ENCODE measurements at places on chromosomes 11 and 22.

GRCh38 chr11:2411446-2412305, 11.1 kb downstream of the TSSC4 start:
- ATAC-seq: no peak

GRCh38 chr11:17873586-17873985, 139.0 kb downstream of the KCNC1 start:
- ATAC-seq: no peak

GRCh38 chr11:32348502-32348901, 86.8 kb downstream of the WT1 start:
- no peak for ATAC-seq

- no peak for ATAC-seq
Observed at GRCh38 chr11:38927993-38928392, 2330.0 kb upstream of the RAG2 start.

- no peak for ATAC-seq
Observed at GRCh38 chr11:71223671-71224660, 28.4 kb downstream of the SHANK2 start.

DNA sequence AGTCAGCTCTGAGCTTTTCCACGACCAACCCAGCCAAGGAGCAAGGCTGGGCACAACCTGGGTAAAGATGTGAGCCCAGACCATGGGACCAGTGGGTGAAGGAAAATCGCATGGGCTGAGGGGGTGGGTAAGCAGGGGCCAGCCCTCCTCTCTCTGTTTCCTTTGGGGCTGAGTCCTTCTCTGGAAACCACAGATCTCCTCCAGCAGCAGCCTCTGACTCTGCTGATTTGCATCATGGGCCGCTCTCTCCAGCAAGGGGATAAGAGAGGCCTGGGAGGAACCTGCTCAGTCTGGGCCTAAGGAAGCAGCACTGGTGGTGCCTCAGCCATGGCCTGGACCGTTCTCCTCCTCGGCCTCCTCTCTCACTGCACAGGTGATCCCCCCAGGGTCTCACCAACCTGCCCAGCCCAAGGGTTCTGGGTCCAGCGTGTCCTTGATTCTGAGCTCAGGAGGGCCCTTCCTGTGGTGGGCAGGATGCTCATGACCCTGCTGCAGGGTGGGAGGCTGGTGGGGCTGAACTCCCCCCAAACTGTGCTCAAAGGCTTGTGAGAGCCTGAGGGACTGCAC, 67.8 kb downstream of the GGTLC2 start:
- no peak for ATAC-seq

- no peak for ATAC-seq
Observed at GRCh38 chr11:27894552-27894951, 194.3 kb upstream of the BDNF start.

- ATAC-seq: no peak
Observed at GRCh38 chr11:84720706-84721402, 906.3 kb downstream of the DLG2 start.

- ATAC-seq: no peak
Observed at GRCh38 chr22:42877597-42878340, 20.7 kb upstream of the ARFGAP3 start.

DNA sequence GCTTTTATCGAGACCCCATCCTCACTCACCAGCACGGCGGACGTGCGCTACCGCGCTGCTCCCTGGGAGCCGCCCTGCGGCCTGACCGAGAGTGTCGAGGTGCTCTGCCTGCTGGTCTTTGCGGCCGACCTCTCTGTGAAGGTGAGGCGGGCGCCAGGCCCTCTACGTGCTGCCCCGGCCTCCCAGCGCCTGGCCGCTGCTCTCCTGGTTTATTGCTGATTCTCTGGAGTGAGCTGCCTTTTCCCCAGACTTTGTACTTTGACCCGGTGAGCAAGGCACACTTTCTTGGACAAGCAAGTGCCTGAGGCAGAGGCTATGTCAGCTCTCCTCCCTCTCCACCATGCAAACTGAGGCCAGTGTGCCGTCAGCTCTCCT, 6.5 kb downstream of the TPCN2 start:
- no peak for ATAC-seq

- no peak for ATAC-seq
Observed at GRCh38 chr22:29011240-29012100, 50.2 kb downstream of the C22orf31 start.

DNA sequence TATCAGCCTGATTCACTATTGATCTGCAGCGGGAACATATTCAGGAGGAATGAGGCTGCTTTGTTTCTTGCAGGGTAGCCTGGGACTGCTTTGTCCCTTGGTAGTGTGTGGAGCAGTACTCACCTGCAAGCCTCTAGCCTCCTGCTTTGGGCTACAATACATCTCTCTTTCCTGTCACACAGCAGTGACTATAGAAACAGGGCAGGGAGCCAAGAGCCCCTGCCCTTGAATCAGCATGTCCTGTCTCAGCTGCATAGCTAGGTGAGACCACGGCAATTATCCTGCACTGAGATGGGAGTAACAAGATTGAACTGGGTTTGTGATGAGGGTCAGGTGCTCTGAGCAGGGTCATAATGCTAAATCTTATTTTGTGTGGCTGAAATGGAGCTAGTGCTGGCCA, 191.9 kb downstream of the NELL1 start:
- no peak for ATAC-seq

DNA sequence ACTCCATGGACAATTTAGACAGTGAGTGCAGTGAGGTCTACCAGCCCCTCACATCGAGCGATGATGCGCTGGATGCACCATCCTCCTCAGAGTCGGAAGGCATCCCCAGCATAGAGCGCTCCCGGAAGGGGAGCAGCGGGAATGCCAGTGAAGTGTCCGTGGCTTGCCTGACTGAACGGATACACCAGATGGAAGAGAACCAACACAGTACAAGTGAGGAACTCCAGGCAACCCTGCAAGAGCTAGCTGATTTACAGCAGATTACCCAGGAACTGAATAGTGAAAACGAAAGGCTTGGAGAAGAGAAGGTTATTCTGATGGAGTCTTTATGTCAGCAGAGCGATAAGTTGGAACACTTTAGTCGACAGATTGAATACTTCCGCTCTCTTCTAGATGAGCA, 51.4 kb downstream of the SPECC1L start:
- ATAC-seq: peak; percentile 26

DNA sequence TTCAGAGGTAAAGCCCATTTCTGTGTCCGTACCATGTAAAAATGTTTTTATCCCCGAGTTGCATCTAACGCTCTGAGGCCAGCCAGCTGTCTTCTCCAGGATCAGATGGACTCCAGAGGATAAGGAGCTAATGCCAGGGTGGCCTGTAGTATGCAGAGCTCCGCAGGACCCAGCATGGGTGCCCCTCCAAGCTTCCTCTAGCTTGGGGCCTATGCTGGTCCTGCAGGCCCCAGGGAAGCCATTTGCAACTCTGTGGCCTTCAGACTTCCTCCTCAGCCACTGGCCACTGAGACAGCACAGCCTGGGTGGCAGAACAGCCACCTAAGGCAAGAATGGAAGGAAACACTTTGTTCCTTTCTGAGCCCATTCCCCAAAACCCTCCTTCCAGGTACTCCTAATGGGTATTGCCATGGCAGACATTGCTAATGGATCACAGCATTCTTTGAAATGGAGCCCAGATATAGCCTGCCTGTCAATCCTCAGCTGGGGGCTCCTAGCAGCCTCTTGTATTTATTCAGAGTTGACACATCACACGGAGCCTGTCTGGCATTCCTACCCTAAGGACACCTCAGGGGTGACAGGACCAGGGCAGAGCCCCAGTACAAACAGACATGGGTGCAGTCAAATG, 4.7 kb downstream of the ADA2 start:
- no peak for ATAC-seq

- ATAC-seq: no peak
Observed at GRCh38 chr22:44063462-44064371, 39.6 kb downstream of the PARVB start.
